ENCODE measurements at places on chromosomes 5 and 9.
A peak's percentile ranks its signal among the peaks of the same experiment; 100 is the strongest.

DNA sequence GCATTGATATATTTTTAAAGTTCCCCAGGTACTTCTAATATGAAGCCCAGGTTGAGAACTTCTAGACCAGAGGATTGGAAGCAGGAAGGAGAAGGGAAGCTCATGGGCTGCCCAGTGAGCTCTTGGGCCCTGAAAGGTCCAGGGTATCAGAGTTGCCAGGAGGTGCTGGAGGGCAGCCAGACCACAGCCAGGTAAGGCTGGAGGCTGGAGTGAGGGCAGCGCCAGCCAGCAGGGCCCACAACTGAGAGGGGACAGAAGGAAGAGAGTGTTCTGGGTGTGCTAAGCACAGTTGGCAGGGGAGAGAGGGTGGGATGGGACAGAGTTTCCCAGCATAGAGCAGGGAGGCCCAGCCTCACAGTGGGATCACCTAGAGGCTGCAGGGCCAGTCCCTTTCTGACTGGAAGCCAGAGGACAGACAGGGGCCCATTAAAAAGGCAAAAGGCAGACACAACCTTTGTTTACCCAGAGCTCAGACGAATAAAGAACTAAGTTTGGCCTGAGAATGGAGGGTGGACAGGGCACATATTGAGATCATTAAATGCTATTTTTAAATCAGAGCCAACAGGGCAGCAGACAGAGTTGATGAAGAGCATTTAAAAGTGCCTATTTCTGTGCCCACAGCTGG lies 94.9 kb downstream of the PDE8B start:
- no peak for DNase-seq

DNA sequence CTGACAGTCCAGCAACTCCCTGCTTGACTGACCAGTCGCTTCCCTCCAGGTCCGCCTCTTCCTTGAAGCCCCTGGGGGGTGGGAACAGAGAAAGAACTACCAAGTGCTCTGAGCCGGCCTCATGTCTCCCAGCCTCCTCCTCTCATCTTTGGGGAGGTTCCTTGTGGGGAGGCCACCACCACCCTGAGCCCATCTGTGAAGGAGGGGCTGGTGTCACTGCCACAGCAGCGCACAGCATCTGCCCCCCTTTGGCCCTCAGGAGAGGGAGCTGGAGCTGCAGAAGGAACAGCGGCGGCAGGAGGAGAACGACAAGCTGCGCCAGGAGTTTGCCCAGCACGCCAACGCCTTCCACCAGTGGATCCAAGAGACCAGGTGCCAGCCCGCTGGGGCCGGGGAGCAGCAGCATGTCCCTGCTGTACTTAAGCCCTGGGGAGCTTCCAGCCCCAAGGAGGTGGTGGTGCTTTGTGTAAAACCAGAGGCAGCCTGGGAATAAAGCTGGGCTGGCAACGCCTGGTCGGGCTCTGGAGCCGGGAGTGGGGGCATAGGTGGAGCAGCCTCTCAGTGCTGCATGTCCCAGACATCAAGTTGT lies 29.4 kb downstream of the DYNC2I2 start:
- no peak for DNase-seq

GRCh38 chr5:148653836-148654781 lies at the start of gene HTR4:
Gene HTR4 (minus strand): TSS chr5:148654527. CDS start chr5:148637014, 17,513 bp downstream.
- no peak for DNase-seq

- no peak for DNase-seq
These were observed 331.5 kb downstream of the SLIT3 start for GRCh38 chr5:168969326-168969886.

DNA sequence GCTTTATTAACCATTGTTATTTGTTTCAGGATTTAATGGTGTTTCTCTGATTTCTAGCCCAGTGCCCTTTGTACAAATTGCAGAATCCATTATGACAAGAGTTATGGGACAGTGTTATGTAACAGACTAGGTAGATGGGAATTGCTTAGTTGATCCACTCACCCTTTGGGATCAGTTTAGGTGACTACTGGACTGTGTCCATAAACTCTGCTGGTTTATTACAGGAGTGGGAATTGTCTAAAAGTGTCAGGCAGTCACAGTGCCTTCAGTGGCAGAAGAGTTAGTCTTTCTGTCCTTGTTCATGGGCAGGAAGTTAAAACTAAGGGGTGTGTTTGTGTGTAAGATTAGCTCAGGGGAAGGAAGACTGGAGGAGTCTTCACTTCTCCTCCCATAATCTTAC lies 29.3 kb downstream of the RCL1 start:
- DNase-seq, result peak; percentile 99

DNA sequence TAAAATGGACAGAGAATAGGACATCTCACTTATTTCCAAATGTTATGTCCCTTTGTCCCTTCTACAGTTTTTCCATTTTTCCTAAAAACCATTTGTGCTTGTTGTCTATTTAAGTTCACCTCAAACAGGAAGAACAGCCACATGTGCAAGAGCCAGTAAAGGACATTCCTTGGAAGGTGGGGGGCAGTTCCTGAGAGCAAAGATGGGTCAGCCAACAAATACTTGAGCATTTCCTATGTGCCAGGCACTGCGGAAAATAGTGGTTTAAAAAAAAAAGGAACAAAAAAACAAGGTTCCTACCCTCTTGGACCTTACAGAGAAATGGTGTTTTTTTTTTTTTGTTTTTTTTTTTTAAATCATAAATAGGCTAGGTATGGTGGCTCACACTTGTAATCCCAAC lies 26.8 kb downstream of the ANP32B start:
- no peak for DNase-seq

DNA sequence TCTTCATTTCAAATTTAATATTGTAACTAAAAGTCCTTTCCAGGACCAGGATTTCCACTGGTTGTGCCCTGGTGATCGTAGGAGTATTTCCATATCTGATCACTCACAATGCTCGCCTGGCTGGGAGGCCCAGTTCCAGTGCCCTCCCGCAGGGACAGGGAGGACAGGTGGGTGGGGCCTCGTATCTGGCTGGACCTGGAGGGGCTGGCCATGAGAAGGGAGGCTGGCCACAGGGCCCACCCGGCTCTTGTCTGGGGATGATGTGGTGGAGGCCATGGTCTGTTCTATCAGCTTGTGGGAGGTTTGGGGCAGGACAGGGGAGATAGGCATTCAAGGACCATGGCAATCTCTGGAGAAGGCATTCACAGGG lies 286.4 kb downstream of the GADD45G start:
- DNase-seq, result no peak

- DNase-seq, result peak; percentile 53
These were observed 49.5 kb upstream of the EGFLAM start for GRCh38 chr5:38208782-38209378.

DNA sequence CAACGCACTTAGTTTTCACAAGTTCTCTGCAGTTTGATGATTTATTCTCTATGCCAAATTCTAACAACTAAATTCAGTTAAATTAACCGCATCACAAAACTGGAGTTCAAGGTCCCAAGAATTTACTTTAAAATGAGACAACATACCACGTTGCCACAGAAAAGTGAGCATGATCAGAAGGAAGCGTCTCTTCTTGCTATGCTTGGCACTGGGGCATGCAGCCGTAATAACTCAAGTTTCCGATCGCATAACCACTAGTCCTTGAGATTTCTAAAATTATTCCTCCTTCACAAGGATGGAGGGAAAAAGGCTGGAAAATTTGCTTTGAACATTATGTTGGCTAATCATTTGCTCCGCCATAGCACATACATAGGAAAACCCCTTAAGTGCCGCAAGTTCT lies 13.9 kb downstream of the NFIB start:
- DNase-seq, result no peak

GRCh38 chr5:67350185-67350584 lies 153.6 kb upstream of the CD180 start:
- peak; percentile 35 for DNase-seq

DNA sequence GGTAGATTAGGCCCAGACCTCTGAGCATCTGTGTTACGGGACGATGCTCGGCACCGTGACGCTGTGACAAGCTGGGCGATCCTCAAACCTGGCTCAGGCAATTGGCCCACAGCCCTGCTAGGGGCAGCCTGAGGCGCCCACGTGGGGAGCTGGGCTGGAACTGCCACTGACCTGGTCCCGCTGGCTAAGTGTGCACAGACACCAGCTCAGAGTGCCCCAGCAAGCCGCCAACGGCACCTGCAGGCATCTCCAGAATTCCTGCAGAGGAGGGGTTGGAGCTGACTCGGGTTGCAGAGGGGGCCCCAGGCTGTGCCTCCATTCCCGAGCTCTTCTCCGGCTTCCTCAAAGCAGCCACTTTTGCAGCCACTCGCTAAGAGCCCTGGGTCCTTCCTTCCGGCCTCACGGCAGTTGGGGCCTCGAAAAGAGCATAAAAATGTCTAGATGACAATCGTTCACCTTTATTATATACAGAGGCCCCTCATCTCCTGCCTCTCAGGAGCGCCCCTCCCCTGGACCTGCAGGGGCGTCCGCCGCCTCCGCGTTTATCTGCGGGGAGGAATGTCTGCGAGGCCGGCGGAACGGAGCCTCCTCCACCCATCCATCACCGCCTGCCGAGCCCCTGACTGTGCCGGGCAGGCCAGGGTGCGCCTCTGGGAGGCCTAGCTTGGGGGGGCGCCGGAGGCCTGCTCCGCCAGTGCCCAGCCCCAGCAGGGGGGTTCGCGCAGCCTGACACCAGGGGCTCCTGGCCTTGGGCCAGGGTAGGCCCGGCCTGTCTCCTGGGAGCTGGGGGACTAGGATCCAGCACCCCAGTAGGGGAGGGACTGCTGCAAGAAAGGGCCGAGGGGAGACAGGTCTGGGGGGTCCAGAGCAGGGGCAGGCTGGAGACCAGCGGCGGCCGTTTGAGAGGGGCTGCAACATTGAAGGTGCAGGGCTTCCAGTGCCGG lies 144.9 kb downstream of the BARX1 start:
- no peak for DNase-seq

DNA sequence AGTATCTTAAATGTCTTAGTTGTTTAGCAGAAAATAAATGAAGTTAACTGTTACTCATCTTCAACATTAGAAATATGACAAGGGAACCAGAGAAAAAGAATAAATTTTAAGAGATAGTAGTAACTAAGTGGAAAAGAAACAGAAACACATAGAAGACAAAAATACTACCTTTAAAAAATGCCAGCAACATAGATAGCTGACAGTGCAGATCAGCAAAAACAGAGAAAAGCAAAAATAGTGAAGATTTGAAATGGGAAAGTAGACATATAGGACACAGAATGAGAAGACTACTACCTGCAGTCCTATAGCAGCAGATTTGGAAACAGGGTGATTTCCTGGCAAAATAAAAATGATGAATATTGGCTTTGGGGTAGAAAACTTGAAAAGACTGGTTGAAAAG lies 48.5 kb downstream of the ICE1 start:
- DNase-seq, result no peak

- DNase-seq, result no peak
These were observed 77.9 kb upstream of the ATP10B start for GRCh38 chr5:160929906-160930305.

- DNase-seq, result no peak
These were observed 64.5 kb downstream of the TUSC1 start for GRCh38 chr9:25613709-25614108.

DNA sequence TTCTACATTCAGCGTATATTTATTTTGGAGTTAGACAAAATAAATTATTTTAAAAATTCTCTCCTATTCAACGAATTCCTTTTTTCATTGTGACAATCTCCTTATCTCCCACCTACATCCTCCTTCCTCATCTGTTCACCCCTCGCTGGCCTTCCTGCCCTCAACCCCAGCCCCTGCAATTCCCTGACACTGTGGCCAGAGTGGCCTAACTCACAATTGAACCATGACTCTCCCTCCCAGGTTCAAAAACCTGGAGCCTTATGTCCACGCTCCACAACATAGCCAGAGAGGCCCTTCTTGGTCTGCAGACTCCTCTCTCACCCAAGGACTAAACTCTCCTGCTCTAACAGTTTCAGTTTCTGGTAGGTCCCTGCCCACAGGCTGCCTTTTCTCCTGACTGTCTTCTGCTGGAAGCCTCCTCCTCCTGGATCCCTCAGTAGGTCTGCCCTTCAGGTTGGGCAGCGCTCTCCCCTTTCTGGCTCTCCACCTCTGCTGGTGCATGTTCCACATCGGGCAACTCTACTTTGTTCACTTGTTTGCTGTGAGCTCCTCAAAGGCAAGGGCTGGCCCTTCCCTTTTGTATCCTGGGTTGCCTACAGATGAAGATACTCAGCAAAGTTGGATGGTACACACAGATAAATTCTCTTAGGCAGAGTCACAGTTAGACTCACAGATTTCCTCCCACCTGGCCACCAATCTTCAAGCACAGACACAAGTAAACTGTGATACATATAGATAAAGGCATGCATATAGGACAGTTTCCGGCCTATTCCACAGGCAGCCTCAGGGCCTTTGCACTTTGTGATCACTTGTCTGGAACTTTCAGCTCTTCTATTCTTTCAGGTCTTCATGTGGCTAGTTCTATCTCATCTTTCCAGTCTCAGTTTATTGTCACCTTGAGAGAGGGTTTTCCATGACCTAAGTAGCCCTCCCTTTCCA lies 19.8 kb upstream of the MYORG start:
- no peak for DNase-seq

DNA sequence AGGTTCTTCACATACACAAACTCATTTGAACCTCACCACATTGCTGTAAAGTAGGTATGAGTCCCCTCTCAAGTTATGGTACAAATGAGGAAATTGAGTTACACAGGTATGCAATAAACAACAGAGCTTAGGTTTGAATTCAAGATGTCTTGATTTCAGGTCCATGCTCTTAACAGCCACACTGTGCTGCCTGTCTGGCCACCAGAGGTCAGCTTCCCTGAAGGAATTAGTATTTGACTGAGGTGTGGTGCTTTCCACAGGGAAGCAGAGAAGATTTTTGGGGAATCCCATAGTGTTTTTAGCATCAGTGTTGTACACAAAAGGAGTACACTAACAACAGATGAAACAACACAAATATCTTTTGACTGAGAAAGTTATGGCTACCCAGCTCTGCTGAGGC lies 94.4 kb upstream of the ITGA1 start:
- DNase-seq, result peak; percentile 29

GRCh38 chr9:37061768-37062167 lies 27.7 kb upstream of the PAX5 start:
- peak; percentile 10 for DNase-seq

- DNase-seq, result no peak
These were observed 153.2 kb downstream of the MEF2C start for GRCh38 chr5:88729829-88730182.

DNA sequence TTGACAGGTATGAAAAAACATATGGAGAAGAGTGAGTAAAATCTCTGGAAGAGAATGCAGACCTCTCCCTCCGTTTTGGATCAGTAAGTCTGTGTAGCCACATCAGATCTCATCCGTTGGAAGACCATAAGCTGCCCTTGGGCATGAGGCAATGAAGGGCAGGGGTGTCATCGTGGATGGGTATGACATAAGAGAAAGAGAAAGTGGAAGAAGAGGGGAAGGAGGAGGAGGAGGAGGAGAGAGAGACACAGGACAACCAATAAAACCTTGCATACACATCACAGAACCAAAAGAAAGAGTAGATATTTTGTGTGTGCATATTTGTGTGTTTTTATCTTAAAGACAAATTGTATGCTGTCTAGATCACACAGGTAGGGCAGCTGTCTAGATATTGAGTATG lies 50.7 kb downstream of the PRRC1 start:
- peak; percentile 0 for DNase-seq

DNA sequence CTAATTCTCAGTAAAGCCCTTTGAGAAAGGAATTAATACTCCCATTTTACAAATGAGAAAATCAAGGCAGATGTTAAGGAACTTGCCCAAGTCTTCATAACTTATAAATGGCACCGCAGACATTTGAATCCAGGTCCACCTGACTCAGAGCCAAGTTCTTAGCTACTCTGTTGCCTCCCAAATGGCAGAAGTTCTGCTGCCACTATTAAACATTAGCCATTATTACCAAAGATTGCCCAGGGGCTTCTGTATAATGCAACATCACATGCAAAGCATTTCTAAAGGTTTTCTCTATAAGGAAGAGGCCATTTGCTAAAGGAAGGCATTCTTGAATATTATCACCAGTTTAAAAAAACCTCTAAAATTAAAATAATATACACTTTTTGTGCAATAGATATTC lies 28.3 kb downstream of the TPD52L3 start:
- DNase-seq, result no peak

- no peak for DNase-seq
These were observed 42.9 kb downstream of the LURAP1L start for GRCh38 chr9:12817702-12818101.

Measured in OCI-M1 (cell line).